Uterine smooth muscle cell (primary cell): ENCODE measurements at places on chromosomes 4 and X. TPM values are rescaled to one million over a fixed set of nuclear protein-coding genes. Genes with fewer than 3 reads are reported as not detected.

Gene MSL3
- 19.7 and 22.2 TPM in 2 replicates for total RNA-seq

Gene C1QTNF7
- total RNA-seq: 0.12 and 0.33 TPM in 2 replicates

Gene RNF175
- total RNA-seq: 0.11 and 0.25 TPM in 2 replicates

Gene NAP1L2
- 3.9 and 7.5 TPM in 2 replicates for total RNA-seq

Gene VCX3A
- not detected in 2 replicates for total RNA-seq

Gene LEF1
- 0.25 and 0.33 TPM in 2 replicates for total RNA-seq

Gene MAOB
- total RNA-seq: 0.37 and 0.66 TPM in 2 replicates

Gene SCRG1
- total RNA-seq: 0.33 and 1.1 TPM in 2 replicates

Gene PGRMC2
- 15.1 and 27.4 TPM in 2 replicates for total RNA-seq

Gene PAGE1
- total RNA-seq: not detected in 2 replicates

Gene CLIC2
- total RNA-seq: 6.2 and 12.1 TPM in 2 replicates

Gene IL2
- total RNA-seq: not detected in 2 replicates

Gene ZNF718
- 8.2 and 9.2 TPM in 2 replicates for total RNA-seq

Gene ATP6AP2
- 95.8 and 133 TPM in 2 replicates for total RNA-seq

Gene HERC5
- 1.4 and 2.7 TPM in 2 replicates for total RNA-seq
